ENCODE measurements at places on chromosomes 16 and 17.

GRCh38 chr16:798666-799065 is 1.9 kb downstream of the GNG13 start:
- no peak for DNase-seq

- no peak for DNase-seq
Observed at GRCh38 chr16:26598061-26598460, 468.7 kb upstream of the C16orf82 start.

DNA sequence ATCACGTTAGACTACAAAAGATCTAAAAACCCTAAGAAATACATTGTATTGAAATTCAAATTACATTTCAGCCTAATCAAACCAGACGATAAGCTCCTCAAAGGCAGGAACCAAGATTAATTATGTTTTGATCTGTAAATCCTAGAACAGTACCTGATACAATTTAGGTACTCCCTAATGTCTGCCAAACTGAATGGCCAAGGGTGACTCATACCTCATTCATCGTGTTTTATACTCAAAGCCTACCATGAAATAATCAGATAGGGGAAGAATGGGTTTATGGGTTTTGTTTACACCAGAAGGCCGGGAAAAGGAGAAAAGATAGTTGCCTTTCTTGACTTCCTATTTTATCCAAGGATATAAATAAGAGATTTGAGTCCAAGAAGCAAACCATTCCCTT is 19.3 kb downstream of the MMD start:
- DNase-seq, result no peak

- DNase-seq, result no peak
Observed at GRCh38 chr17:13140750-13141149, 122.9 kb upstream of the ELAC2 start.

- DNase-seq, result no peak
Observed at GRCh38 chr17:79942591-79943346, 92.9 kb downstream of the TBC1D16 start.

- DNase-seq, result no peak
Observed at GRCh38 chr16:14564323-14564722, 65.7 kb downstream of the PARN start.

- no peak for DNase-seq
Observed at GRCh38 chr17:65018610-65019316, 37.8 kb downstream of the GNA13 start.

DNA sequence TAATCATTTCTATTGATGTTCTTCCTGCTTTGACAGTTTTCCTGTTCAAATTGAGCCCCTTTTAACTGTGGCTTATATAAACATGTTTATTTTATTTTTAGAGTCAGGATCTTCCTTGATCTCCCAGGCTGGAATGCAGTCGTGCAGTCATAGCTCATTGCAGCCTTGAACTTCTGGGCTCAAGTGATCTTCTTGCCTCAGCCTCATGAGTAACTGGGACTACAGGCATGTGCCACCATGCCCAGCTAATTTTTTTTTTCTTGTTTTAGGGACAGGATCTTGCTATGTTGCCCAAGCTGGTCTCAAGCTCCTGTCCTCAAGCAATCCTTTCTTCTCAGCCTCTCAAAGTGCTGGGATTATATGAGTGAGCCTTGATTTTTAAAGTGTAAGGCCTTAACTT is 14.7 kb downstream of the PHKB start:
- no peak for DNase-seq

DNA sequence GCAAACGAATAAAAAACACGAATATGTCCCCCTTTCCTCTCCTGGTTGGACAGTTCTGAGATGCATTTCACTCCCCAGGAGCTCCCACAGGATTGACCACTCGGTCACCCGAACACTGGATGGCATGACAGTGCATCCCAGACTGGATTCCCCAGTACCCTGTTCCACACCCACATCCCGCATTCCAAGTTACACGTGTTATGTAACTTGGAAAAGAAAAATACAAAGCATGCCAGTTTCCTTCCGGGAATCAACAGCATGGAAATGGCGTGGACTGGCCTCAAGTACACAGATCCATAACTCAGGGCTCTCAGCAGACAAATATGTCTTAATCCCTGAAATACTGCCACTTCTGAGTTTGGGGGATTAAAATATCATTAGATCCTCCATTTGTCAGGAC is 12.6 kb upstream of the KLHL36 start:
- DNase-seq, result no peak

DNA sequence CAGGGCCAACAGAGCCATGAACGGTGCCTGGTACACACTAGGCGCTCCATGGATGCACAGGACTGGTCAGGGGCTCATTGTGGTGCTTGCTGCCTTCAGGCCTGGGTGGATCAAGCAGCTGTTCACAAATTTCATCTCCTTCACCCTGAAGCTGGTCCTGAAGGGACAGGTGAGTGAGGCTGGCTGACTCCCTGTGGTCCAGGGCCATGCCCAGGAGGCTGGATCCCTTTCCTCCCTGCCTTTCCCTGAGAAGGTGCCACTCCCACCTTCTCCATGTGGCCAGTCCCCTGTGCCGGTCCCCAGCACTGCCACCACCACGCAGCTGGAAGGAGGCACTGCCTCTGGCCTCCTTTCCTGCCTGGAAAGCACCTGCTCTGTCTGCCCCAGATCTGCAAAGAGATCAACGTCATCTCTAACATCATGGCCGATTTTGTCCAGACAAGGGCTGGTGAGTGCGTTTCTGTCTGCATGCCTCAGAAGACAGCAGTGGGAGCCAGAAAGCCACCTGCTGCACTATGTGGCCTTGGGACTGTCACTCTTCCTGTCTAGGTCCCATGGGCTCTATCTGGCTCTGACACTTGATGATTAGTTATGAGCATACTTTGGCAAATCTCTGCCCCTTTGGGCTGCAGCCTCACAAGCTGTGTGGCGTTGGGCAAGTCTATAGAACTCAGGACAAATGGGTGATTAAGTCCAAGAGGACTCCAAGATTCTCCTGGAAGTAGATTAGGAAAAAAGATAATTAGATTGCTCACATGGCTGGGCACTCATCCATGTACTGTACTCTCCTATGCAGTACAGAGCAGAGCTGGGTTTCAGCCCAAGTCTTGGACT is 9.4 kb downstream of the CETP start:
- no peak for DNase-seq

- DNase-seq, result no peak
Observed at GRCh38 chr16:56855946-56856345, 9.1 kb upstream of the SLC12A3 start.

DNA sequence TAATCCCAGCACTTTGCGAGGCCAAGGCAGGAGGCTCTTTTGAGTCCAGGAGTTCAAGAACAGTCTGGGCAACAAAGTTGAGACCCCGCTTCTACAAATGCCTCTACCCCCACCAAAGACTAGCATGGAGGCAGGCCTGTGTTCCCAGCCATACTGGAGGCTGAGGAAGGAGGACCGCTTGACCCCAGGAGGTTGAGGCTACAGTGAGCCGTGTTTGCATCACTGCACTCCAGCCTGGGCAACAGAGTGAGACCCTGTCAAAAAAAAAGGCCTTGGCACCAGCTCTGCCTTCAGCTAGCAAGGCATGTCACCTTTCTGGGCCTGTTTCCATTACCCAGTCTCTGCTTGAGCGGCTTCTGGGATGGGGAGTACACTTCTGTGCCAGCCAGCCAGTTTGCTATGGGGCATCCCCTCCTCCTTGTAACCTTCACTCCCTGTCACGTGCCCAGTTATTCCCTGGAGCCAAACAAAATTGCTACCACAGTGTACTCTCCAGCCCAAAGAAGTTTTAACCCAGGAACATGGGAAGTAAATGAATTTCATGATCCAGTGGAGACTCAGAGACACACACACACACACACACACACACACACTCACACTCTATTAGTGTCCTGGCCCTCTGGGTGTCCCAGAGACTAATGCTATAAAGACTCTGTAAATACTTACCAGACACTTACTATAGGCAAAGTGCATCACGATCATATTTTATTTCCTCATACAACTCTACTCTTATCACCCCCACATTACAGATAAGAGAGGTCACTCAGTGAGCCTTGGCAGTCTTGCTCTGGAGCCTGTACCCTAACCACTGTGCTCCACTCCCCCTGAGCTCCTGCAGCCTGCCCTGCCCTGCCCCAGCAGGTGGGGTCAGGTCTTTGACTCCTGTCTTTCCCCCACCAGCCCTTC is 2.5 kb downstream of the CISD3 start:
- DNase-seq, result no peak

DNA sequence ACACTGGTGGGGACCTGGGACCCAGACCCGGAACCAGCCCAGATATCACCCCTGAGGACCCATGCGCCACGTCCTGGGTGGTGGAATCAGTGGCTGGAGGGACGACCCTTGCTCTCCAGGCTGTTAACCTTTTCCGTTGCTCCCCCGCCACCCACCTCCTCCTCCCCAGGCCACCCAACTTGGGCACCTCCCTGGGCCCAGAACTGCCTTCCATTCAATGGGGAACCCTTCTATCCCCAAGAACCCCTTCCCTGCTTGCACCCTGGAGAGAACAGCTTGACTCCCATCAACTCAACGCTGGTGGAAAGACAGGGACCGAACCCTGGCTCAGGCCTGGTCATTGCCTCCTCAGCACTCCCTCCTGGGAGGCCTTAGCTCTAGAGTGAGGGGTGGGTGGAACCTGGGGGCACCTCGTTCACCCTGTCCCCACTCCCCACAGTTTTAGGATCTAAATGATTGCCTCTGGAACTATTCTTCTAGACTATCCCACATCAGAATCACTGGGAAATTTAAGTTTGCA is 5.7 kb upstream of the IL32 start:
- DNase-seq, result no peak

DNA sequence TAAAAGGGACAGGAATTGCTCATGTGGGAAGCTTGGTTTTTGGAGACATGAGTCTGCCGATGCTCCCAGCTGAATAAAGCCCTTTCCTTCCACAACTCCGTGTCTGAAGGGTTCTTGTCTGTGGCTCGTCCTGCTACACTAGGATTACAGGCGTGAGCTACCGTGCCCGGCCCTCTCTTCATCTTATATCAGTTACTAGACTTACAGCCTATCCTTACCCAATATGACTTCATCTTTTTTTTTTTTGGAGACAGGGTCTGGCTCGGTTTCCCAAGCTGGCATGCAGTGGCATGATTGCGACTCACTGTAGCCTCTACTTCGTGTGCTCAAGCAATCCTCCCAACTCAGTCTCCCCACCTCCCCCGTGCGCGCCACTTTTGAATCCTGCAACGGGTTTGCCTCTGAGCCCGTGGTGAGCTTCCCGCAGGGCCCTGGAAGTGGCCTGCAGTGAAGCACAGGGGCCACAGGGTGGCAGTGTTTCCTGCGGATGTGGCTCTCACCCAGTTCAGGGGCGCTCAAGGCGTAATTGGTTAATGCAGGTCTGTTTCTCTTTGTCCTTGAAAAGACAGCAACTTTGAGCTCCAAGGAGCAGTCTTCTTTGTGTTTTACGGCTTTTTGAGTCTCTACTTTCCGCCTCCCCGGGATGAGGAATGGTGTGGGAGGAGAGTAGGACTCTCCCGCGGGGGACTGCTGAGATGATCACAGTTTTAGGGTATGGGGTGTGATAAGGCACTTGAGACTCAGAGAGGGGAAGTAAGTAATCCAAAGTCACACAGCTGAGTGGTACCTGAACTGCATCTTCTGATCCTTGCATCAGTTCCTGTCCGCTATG is 22.7 kb upstream of the GPRC5B start:
- peak; percentile 21 for DNase-seq

GRCh38 chr17:81328978-81329926 is 34.1 kb upstream of the SLC38A10 start:
- DNase-seq, result no peak

- no peak for DNase-seq
Observed at GRCh38 chr17:31558748-31559583, 167.5 kb downstream of the RAB11FIP4 start.

DNA sequence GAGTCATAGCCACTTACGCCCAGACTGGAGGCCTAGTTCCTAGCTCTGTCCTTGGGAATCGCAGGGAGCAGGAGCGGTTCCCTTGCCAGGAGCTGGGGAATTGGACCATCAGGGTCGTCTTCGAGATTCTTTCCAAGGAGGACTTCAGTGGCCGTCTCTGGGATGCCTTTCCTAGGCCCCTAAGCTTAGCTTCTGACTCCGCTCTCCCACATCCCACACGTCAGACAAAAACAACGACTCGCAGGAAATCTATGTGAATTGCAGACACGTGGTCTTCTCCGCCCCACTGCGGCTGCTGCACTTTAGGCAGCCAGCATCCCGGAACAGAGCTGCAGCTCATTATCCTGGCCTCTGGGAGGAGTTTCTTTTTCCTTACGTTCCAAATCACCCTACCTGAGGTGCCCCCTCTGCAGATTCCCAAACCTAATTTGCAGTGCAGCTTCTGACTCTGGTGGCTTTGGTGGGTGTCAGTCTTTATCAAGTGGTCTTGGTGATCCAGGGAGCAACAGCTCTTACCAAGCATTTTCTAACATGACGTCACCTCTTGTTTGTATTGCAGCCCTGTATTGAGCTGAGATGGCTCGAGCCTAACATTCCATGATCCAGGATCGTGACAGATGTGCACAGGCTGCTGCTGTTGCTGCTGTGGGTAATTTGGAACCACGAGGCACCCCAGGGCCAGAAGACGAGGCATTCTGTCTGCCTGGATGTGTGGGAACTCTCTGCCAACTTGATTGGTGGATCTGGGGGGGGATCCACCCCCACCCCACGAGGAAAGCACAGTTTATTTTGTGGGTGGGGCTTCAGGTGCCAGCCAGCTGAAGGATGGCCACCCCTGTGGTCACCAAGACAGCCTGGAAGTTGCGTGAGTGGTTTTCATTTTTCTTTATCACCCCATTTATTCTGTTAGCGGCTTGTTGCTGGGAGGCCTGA is 1.1 kb downstream of the KATNB1 start:
- DNase-seq, result peak; percentile 29

GRCh38 chr16:4246777-4247459 is 5.0 kb upstream of the SRL start:
- no peak for DNase-seq

DNA sequence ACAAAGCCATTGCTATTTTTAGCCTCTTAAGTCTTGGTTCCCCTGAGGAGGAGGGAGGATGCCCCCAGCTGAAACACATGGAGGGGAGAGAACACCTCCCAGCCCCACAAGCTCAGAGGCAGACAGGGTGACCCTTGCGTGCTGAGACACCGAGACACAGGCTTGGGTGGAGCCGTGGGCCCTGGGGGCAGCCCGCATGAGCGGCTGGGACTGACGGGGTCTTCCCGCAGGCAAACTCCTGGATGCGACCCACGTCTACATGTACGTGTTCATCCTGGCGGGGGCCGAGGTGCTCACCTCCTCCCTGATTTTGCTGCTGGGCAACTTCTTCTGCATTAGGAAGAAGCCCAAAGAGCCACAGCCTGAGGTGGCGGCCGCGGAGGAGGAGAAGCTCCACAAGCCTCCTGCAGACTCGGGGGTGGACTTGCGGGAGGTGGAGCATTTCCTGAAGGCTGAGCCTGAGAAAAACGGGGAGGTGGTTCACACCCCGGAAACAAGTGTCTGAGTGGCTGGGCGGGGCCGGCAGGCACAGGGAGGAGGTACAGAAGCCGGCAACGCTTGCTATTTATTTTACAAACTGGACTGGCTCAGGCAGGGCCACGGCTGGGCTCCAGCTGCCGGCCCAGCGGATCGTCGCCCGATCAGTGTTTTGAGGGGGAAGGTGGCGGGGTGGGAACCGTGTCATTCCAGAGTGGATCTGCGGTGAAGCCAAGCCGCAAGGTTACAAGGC is 9.8 kb downstream of the SLC16A3 start:
- no peak for DNase-seq

Measured in brain pericyte (primary cell).